ENCODE measurements at places on chromosomes 16 and 17.

DNA sequence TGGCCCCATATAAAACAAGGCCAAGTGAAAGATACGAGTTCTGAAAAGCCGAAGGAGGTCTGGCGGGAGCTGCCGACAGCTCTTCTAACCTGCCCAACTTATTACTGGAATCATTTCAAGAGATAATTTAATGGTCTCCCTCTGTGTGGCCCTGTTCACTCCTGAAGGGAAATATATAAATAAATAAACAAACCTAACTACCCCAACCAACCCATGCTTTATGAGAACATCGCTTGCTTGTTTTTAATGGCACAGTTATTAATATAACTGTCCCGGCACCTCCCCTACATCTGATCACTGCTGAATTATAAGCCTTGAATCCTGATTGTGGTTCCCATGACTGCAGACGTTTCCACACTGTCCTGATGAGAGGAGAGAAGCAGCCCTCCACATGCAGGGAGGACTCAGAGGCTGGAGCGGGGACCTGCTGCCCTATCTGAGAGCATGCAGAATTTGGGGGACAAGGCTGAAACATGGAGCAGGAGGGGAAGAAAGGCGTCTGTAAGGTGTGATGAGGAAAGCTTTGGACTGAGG is 22.2 kb downstream of the CDK5RAP3 start:
- no peak for DNase-seq

GRCh38 chr17:12664894-12665262 is 812 bp upstream of the MYOCD start:
- no peak for DNase-seq

- no peak for DNase-seq
These were observed 908 bp downstream of the COG4 start for GRCh38 chr16:70522216-70523075.

GRCh38 chr16:27323781-27324561 is 10.2 kb downstream of the IL4R start:
- DNase-seq: no peak

GRCh38 chr16:68468842-68469241 is 20.5 kb upstream of the SMPD3 start:
- no peak for DNase-seq

GRCh38 chr16:85553436-85554113 is 59.5 kb upstream of the GSE1 start:
- no peak for DNase-seq

DNA sequence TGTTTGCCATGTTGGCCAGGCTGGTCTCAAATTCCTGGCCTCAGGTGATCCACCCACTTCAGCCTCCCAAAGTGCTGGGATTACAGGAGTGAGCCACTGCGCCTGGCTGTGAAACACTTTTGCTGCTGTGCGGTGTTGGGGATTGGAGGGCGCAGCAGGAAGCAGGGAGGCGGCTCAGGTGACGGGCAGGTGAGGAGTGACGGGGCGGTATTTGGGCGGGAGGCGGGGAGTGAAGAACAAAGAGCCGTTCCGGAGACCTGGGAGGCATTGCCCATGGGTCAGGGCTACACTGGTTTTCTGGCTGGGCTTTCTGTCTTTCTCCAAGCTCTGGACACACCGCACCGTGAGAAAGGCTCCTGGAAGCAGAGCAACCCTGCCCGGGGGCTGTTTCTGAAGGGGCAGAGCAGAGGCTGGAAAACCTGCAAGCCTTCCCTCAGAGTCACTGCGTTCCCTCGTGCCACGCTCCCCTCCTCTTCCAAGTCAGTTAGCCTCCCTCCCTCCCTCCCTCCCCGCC is 22.1 kb downstream of the CRISPLD2 start:
- DNase-seq: no peak

All from smooth muscle cell of the brain vasculature (primary cell).